ENCODE measurements at places on chromosomes 7 and 10.

- DNase-seq = no peak
Observed at GRCh38 chr7:12629816-12630512, 57.5 kb upstream of the ARL4A start.

- DNase-seq = no peak
Observed at GRCh38 chr7:148151778-148152177, 438.8 kb upstream of the C7orf33 start.

GRCh38 chr7:105219771-105220160 is 169.0 kb downstream of the SRPK2 start:
- no peak for DNase-seq

- DNase-seq = no peak
Observed at GRCh38 chr7:2093215-2093842, 139.4 kb downstream of the MAD1L1 start.

DNA sequence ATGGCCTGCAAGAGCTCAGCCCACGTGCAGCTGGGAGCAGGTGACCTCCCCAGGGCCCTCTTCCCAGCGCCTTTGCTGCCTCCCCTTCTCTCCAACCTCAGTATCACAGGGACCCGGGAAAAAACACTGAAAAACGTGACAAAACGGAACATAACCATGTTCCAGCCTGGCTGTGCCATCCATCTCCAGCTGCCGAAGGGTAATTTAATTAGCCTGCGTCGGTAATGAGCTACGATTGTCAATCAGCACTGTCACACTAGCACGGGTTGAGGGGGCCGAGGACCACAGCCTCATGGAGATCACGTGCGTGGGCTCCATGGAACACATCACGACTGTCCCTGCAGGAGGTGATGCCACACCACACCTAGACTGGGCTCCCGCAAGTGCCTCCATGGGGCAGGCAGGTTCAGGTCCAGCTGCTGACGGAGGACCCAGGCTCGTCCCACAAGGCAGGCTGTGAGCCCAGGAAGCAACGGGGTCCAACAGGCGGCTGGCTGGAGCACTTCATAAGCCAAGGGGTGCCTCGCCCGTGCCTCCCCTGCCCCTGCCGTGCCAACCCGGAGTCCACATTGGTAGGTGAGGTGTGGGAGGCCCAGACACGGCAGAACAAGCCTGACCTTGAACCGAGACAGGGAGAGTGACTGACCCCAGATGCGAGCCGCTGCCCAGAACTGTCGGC is 199.5 kb downstream of the ELFN1 start:
- DNase-seq = no peak

GRCh38 chr7:100825751-100826513 is 1.4 kb downstream of the EPHB4 start:
- DNase-seq = peak; percentile 29

- no peak for DNase-seq
Observed at GRCh38 chr7:147861058-147861716, 729.4 kb upstream of the C7orf33 start.

DNA sequence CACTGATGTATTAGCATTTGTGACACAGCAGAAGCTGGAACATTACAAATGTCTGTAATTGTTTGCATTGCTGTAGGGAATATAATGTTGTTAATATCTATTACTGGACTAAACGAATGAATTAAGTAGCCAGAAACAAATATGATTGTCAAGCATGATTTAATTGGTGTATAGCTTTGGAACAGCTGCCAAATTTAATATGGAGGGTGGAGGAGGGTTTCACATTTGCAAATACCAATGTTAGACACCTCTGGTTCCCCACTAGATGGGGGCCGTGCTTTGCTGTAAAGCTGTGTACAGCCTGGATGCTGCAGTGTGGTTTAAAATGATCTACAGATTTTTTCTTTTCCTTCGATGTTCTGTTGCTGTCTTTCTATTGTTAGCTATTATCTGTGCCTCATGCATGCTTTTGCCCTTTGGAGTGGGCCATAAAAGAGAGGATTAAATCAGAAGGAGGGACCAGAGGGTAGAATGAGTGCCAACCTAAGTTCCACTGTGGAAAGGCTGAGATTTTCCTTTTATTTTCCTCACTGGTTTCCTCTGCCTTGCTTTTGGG is 23.1 kb downstream of the DNAJB9 start:
- DNase-seq = no peak

- peak; percentile 59 for DNase-seq
Observed at GRCh38 chr10:76086761-76087639, 655.6 kb downstream of the LRMDA start.

DNA sequence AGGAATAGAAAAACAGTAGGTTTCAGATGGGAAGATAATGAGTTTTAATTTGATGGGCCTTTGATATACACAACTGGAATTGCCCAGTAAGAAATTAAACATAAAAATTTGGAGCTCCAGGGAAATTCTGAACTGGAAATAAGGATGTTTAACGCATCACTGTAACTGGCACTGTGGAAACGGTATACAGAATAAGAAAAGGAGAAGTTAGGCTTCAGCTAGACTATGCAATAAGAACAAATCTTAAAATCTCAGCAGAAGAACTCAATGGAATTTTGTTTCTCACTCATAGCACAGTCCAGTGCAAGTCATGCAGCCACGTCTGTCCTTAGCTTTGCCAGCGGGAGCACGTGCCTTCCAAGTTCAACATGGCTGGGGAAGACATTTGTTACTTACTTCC is 52.9 kb upstream of the FGL2 start:
- peak; percentile 29 for DNase-seq

DNA sequence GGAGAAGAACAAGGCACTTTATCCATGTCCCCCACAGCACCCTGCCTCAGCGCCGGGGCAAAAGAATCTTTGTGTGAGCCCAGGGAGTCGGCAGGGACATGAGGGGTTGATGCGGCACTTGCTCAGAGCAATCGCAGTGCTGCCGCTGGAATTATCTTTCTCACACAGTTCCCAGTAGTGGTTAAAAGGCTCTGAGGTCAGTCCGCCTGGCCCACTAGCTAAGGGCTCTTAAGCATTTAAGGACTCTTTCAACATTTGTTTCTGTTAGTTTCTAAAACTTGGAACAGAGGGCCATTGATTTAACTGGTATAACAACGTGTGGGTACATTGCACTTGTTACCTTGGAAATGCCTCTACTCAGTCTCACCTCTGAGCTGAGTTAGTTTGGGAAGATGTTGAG is 208.0 kb upstream of the C7orf33 start:
- DNase-seq = no peak

Measured in MV-4-11 (cell line).